ENCODE measurements at places on chromosomes 6 and 20.

GRCh38 chr6:50380406-50381098 is 330.8 kb upstream of the DEFB112 start:
- DNase-seq, result no peak

DNA sequence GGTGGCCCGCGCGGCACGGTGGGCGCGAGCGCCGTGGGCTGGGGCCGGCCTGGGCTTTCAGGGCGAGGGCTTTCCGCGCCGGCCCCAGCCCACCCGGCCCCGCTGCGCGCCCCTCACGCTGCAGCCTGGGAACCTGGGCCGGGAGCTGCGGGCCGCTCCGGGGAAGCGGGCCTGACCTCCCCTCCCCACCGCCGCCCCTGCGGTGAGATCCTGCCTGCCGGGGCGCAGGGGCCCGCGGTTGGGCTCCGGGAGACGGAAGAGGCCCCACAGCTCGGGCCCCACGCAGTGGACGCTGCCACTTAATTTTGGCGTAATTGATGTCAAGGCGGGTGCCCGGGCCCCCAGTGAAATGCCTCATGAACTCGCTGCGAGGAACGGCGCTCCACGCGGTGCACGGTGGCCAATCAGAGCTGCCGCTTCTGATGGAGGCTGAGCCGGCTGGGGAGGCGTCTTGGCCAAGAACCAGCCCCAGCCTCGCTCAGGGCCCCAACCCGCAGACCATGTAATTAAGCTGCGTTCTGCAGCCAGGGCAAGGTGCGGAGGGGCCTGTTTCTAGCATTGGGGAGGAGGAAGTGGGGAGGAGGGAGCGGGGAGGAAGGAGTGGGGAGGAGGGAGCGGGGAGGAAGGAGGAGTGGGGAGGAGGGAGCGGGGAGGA is 96.1 kb upstream of the BHLHE23 start:
- no peak for DNase-seq

DNA sequence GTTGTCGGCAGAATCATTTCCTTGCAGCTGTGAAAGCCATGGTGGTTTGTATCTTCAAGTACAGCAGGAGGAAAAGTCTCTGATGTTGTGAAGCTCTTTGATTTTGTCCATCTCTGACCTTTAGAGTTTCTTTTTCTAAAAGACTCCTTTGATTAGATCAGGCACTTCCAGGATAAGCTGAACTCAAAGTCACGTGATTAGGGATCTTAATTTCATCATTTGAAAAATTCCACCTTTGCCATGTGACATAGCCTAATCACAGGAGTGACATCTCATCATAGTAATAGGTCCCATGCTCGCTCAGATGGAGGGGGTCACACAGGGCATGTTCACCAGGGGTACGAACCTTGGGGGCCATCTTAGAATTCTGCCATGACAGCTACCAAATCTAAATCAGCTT is 441.5 kb upstream of the CDH4 start:
- DNase-seq, result no peak

DNA sequence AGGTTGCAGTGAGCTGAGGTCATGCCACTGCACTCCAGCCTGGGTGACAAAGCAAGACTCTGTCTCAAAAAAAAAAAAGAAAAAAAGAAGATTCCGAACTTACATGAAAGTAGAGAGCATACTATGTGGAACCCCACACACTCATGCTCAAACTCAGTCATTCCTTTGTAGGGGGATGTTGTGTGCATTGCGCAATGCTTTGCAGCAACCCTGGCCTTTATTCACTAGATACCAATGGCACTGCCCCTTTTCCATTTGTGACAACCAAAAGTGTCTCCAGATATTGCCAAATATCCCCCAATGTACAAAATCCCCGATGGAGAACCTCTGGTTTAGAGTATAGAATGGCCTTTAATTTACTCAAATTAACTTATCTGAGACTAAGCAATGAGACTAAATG is 158.6 kb downstream of the GJA1 start:
- DNase-seq, result no peak

DNA sequence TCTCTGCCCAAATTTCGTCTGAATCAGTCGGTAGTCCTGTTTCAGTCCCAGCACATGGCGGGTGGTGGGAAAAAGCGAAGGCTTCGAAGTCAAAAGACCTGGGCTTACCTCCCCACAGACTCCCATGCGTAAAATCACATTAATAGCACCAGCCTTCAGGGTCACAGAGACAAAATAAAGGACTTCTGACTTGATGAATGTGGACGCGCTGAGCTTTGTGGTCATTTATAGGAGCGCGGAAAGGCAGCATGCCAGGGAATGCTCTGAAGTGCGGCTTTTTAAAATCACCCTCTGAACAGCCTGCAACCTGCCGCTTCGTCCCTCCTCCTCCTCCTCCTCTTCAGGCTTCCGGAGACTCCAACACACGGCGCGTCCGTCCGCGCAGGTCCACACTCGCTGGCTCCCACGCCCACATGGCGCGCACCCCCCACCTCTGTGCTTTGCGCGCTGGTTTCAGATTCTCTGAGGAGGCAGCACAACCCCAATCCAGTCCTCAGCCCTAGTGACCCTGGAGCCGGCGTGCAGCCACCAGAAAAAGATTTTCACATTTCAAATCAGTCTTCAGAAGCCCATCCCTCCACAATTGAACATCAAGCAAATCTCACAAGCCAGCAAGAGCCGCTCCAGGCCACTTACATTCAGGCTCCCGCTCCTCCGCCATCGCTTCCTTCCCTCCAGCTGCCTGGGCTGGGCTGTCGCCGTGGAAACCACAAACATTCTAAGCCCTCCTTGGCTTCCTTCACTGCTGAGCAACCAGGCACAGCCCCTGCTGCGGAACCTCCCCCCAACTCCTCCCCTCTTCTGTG is at the start of gene C6orf118:
C6orf118 (minus strand) TSS at position 680 of the 806 bp plus-strand sequence; CDS start at position 661, 19 bp downstream.
- DNase-seq, result no peak

- no peak for DNase-seq
These were observed 30.5 kb downstream of the CDKAL1 start for GRCh38 chr6:20564777-20565176.

DNA sequence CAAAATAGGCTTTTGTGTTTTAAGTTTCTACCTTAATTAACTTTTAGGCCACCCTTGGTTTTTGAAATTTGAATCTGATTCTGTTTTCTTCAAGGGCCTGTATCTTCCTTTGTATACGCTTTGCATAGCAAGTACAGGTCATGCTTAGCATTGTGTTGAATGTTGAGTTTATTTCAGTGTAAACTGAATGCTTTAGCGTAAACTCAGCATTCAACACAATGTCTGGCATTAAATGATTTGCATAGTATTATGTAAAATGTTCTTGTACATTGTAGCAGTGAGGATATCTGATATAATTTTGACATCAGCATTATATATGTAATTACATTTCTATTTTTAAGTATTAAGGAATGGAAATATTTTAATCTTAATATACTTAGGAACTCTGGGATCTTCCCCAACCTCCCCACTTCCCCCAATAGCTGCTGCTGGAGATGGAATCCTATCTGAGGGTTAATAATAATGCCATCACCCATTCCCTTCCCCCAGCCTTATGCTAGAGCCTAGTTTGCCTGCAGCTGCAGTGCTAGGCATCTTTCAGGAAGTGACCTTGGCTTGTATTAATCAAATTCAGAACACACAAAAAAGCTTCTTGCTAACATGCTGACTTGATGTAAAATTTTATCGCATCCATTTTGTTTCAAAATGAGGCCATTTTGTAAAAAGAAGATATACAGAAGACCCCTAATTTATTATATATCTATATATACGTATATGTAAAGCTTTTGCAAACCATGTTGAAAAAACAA is 73.1 kb downstream of the NCOA3 start:
- no peak for DNase-seq

DNA sequence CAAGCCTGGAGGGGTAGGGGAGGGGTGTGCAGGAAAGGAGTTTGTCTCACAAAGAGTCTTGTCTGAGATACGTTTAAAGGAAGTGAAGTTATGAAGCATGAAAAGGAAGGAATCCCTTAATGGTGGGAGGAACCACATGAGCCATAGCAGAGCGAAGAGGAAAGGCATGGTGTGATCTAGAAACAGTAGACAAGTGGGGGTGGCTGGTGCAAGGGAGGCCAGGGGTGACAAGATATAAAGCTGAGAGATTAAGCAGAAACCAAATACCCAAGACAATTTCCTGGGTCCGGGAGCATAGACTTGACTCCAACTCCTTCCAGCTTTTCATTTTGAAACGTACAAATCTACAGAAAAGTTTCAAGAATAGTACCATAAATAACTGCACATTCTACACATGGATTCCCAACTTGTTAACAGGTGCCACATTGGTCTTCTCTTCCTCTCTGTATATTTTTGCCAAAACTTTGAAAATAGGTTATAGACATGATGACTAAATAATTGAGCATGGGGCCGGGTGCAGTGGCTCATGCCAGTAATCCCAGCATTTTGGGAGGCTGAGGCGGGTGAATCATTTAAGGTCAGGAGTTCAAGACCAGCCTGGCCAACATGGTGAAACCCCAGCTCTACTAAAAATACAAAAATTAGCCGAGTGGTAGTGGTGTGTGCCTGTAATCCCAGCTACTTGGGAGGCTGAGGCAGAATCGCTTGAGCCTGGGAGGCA is 211.6 kb downstream of the SLC24A3 start:
- DNase-seq, result no peak

- DNase-seq, result no peak
These were observed 14.6 kb downstream of the TXLNB start for GRCh38 chr6:139277161-139277560.

- DNase-seq, result no peak
These were observed 146.5 kb downstream of the EDN1 start for GRCh38 chr6:12436683-12437082.

- peak; percentile 16 for DNase-seq
These were observed 95.9 kb downstream of the NFATC2 start for GRCh38 chr20:51446656-51447055.

GRCh38 chr6:156557251-156557910 is 219.8 kb upstream of the ARID1B start:
- DNase-seq, result no peak

DNA sequence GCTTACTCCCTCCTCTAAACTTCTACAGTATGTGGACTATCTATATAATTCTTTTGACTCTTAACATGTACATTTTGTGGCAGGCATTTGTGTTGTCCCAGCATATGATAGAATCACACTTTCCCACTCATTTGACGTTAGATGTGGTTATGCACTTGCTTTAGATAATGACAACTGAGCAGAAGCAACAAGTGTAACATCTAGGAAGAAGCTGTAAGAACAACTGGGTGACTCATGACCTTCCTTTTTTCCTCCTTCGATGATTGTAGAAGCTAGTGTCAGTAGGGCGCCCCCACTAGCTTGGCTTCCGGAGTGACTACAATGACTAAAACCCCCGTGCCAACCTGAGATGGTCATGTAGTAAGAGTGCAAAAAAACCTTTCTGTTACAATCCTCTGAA is 74.6 kb upstream of the CEP85L start:
- no peak for DNase-seq

DNA sequence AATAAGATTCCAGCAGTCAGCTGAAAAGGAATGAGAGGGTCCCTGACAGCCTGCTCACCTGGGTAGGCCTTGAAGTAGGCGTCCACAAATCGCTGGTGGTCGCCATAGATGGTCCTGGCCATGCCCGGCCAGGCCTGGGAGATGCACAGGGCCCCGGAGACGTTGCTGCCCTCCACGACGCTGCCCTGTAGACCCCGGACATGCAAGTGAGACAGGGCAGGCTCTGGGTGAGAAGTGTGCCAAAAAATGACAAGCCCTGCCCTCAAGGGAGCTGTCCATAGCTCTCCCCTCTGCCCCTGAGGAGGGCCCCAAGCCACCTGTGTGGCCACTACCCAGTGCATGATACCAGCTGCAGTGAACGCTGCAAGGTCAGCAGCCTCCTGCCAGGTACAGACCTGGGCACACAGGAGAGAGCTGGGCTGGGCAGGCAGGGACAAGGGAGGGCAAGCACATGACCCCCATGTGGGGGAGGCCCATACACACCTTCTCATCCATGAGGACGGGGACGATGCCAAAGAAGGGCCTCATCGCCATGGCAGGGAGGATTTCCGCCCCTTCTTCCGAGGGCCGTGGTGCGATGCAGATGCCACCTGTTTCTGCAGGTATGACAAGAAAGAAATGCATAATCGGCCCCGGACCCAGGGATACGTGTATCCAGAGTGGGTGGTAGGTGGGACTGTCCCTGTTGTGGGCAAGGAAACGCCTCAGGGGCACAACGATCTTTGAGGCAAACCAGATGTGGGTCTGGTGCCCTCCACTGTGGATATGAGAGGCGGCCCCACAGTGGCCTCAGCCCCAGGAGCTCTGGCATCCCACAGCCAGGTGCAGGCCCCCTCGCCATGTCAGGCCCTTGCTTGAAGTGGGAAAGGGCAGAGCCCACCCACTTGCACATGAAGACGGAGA is 21.2 kb upstream of the APMAP start:
- no peak for DNase-seq

DNA sequence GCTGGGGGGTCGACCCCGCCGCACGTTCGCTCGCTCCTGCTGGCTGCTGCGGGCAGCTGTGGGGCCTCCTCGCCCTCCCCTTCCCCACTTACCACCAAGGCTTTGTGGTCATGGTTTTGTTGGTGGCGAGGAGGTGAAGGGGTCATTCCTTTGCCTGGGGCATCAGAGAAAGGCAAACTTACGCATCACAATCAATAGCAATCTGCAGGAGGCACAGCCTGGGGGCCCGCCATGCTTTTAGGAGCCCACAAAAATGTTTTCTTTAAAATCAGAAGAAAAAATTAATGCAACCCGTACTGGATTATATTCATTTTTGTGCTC is 137.0 kb downstream of the IMPG1 start:
- no peak for DNase-seq

DNA sequence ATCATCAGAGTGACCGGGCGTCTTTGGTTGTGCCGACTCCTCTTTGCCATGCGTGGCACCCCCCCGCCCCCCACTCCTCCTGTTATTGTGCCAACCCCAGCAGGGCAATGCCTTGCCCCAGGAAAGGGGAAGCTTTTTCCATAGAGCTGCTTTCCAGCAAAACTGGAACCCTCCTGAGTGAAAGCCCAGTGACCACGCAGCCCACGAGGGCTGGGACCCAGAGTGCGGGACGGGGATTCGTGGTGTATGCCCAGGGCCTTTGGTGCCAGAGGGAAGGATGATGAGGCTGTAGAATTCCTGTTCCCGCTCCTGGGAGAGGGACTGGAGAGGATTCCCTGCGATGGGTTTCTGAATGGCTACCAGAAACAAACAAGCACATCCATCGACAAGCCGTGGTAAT is 116.8 kb upstream of the BACH2 start:
- DNase-seq, result no peak

GRCh38 chr20:41049451-41049850 is 20.8 kb downstream of the TOP1 start:
- DNase-seq, result no peak

DNA sequence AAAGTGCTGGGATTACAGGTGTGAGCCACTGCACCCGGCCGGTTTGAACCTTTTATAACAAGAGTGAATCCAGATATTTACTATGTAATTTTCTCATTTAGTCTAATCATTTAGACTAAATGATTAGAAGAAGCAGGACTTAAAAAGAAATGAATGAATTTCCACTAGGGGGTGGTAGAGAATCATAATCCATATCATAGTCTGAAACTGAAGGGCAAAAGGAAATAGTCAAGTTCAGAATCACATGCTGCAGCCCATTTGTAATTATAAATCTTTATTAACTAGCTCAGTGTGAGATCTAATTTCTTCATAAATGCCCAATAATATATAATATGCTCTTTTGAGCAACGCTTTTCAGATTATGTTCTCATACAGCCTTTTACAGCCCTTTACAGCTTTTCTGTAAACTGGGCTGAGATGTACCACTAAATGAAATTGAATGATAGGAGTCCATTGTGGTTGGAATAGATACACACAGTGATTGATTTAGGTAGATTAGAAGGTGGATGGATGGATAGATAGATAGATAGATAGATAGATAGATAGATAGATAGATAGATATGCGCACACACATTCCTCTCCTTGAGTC is 31.8 kb downstream of the PSMB9 start:
- DNase-seq, result peak; percentile 44

All from AG09319 (cell line).